ENCODE measurements at places on chromosomes 2 and 18.

DNA sequence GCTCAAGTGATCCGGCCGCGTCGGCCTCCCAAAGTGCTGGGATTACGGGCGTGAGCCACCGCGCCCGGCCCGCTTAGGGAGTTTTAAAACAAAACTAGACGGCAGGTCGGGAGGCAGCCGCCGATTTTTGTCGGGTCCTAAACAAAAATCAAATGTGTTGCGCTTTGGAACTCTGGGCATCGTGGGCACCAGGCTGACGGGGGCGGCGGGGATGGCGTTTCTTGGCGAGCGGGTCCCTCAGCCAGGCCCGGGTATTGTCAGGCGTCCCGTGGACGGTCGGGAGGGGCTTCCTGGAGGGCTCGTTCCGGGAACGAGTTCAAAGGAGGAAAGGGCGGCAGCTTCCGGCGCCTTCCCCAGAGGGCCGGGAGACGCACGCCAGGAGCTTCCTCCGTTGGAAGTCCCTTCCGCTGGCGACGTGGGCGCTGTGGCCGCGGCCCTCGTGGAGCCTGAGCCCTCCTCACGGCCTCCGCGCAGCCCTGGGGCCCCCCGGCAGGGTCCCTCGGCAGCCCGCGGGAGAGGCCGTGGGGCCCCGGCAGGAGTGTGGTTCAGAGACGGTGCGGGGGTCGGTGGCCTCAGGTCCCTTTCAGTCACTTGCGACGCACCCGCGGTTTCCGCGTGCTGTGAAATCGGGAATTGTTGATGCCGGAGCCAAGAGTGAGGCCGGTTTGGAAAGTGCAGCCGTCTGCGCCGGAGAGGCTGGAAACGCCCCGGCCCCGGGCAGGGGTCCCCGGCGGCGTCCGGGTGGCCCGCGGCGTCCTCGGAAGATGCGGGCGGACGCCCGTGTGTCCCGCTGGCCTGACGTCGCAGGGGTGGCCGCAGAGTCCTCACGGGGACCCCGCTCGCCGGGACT lies 59.3 kb downstream of the EMILIN2 start:
- DNase-seq, result no peak

GRCh38 chr2:23541503-23542229 lies 156.7 kb downstream of the KLHL29 start:
- no peak for DNase-seq

GRCh38 chr2:156541706-156542105 lies 105.5 kb downstream of the GPD2 start:
- DNase-seq, result no peak

- no peak for DNase-seq
These were observed 142.3 kb downstream of the ABCA12 start for GRCh38 chr2:214995926-214996670.

- DNase-seq, result no peak
These were observed 28.4 kb downstream of the TMEM17 start for GRCh38 chr2:62477573-62477972.

- no peak for DNase-seq
These were observed 90.1 kb downstream of the ALPK2 start for GRCh38 chr18:58538604-58539386.

DNA sequence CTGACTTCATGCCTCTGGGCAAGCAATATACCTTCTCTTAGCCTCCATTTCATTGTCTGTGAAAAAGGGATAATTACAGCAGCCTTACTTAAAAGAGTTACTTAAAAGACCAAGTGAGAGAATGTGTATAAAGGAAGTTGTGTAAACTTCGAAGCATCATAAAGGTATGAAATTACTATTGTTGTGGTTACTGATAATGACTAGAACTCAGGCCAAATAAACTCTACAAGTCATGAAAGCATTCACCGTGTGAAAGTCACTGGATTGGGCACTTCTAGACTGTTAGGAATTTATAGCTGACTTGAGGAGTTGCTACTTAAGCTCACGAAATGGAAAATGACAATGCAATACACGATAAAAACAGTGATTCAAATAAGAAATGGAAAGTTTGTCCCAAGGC lies 67.4 kb upstream of the HAAO start:
- DNase-seq, result peak; percentile 29

GRCh38 chr18:78071166-78071710 lies 821.6 kb downstream of the GALR1 start:
- DNase-seq, result no peak

DNA sequence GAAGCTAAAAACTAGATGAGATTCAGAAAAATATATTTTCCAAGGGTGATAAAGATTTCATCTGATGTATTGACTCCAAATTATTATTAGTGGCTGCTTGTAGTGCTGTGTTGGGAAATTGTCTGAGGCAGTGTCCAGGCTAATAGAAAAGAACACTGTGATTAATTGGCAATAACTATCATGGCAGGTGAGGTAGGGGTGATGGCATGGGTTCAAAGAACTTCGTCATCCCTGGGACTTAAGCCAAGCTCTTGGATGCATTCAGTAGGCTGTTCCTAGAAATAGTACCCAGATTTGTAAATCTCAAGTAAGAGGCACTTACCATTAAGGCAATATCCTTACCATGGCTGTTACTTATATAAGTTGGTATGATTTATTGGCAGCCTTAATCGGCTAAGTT lies 13.2 kb upstream of the RAPGEF4 start:
- DNase-seq, result no peak

GRCh38 chr2:118386641-118387302 lies 298.5 kb downstream of the INSIG2 start:
- DNase-seq, result peak; percentile 81

- DNase-seq, result peak; percentile 60
These were observed 102.9 kb downstream of the BABAM2 start for GRCh38 chr2:27993402-27993787.
